ENCODE measurements at places on chromosomes 4 and X. TPM values are rescaled to one million over a fixed set of nuclear protein-coding genes. Genes with fewer than 3 reads are reported as not detected.

The CXorf38 gene
- 25.3 TPM for total RNA-seq

The IL2RG gene
- 1.4 TPM for total RNA-seq

The RASSF6 gene
- 0.02 TPM for total RNA-seq

The SSX2 gene
- total RNA-seq = not detected

The COL4A5 gene
- total RNA-seq = 12.5 TPM

The APLN gene
- 0.31 TPM for total RNA-seq
